ENCODE measurements at places on chromosomes 5 and 9.

GRCh38 chr9:21576331-21577189, 94.4 kb upstream of the IFNE start:
- DNase-seq = no peak

- DNase-seq = peak; percentile 58
Observed at GRCh38 chr9:114289571-114290481, 33.1 kb upstream of the ORM1 start.

- no peak for DNase-seq
Observed at GRCh38 chr5:59193616-59194319, 610.9 kb downstream of the RAB3C start.

DNA sequence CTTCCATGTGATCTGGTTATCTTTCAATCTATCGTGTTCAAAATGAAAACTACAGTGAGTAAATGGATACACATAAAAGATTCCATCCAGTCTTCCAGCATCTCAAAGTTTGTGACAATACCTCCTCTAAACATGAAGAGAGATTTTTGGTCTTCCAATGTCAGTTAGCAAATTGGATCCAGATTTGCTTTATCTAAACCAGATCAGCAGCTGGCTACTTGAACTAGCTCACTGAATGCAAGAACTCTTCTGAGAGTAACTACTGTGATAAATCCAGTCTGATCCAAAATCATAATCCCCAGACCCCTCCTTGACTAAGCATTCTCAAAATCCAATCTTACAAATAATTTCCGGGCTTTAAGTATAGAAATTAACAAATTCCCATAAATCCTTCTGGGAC, 2177.9 kb upstream of the C9orf72 start:
- DNase-seq = no peak

DNA sequence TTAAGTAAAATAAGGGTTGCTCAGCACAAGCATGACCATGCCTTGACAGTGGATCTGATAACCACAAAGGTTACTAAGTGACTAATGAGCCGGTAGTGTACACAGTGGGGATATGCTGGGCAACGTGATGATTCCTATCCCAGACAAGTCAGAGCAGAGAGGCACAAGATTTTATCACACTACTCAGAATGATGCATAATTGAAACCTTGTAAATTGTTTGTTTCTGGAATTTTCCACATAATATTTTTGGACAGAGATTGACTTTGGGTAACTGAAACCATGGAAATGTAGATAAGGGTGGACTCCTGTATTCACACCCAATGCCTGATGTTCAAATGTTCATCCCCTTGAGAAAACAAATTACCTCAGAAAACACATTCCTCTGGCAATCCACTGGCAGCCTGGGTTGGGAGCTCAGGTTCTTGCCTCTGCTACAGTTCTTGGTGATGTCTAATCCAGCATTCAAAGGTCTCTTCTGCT, 16.2 kb upstream of the ERAP1 start:
- DNase-seq = no peak

- no peak for DNase-seq
Observed at GRCh38 chr9:93132946-93133680, 938 bp downstream of the NINJ1 start.

Data from NCI-H2171 treated with DMSO at 0.1 percent for 48 hours (cell line).